Left renal cortex interstitium (tissue), 4 donors: ENCODE measurements at places on chromosomes 7 and 10.

DNA sequence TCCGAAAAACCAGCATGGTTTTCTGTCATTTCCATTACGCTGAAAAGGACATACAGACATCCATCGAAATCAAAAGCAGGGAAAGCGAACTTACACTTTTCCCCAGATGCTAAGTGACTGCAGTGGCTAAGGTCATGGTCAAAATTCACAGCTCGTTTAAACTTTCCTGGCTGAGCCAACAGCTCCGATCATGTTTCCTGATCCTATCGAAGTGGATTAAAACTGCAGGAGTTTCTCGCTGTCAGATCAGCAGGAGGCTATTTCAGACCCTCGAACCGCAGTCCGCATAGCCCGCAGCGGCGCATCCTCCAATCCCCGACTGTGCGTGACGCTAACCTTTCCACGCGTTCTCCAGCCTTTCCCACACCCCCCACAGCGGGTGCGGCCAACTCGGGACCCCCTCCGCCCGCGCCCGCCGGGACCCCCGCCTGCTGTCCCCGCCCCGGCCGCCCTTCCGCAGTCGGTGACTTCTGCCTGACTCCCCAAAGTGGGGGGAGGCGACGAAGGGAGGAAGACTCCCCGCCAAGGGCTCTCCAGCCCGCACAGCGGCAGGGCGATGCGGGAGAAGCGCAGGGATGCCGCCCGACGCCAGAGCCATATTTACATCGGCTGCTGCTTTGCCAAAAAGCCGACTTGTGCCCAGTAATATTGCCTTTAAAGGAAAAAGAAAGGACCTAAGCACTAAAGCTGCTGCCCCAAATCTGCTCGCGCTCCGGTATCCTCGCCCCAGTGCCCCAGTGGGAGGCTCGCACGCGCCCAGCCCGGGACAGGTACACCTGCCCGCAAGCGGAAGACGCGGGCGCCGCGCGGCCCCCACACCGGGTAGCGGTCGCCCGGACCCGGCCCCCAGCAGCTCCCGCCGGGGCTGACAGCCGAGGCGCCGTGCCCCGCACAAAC, 1.2 kb downstream of the PIP4K2A start:
- no peak for DNase-seq

DNA sequence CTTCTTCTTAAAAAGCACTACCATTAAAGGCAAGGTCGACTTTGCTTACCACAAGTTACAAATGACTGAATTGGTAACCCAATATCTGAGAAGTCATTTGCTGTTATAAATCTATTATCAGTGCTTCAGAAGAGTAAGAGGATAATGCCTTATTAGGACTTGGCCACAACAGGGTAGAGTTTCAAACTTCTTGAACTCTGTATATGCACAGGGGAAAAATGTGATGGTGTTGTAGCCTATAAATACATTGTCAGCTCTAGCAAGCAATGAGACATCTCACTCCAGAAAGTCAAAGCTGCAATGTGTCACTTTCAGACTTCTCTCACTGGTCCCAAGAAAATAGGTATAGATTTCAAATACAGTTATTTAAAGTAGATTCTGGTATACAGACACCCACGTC, 9.3 kb downstream of the TFEC start:
- DNase-seq: no peak

DNA sequence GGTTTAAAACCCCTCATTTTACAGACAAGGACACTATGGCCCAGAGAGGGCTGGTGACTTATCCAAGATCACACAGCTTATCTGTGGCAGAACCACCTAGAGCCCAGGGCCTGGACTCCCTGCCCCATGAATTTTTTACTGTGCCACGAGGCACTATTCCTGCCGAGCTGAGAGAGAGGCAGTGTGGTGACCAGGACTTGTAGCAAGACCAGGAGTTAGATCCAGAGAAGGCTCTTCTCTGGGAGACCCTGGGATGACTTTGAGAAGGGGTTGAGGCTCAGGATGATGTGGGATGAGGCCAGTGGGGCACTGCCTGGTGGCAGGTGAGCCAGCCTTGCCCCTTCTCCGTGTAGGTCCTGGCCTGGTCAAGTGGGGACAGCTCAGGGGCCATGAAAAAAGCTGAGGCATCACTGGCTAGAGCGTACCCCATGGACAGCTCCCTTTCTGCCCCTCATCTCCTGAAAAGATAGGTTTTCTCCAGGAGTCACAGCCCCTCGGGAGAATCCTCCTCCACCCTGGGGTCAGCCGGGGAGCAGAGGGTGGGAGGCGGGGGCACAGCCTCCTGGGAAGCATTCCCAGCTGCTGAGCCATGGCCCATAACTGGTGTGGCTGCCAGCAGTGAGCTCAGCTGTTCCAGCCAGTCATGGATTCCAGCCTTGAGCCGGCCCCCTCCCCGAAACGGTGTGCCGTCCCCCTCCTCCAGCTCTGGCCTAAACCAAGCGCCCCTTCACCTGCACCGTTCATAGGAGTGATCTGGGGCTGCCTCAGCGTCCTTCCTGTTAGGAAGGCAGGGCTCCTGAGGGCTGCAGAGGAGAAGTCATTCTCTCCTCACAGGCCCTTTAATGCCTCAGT, 5.8 kb downstream of the FLNC start:
- DNase-seq: no peak

DNA sequence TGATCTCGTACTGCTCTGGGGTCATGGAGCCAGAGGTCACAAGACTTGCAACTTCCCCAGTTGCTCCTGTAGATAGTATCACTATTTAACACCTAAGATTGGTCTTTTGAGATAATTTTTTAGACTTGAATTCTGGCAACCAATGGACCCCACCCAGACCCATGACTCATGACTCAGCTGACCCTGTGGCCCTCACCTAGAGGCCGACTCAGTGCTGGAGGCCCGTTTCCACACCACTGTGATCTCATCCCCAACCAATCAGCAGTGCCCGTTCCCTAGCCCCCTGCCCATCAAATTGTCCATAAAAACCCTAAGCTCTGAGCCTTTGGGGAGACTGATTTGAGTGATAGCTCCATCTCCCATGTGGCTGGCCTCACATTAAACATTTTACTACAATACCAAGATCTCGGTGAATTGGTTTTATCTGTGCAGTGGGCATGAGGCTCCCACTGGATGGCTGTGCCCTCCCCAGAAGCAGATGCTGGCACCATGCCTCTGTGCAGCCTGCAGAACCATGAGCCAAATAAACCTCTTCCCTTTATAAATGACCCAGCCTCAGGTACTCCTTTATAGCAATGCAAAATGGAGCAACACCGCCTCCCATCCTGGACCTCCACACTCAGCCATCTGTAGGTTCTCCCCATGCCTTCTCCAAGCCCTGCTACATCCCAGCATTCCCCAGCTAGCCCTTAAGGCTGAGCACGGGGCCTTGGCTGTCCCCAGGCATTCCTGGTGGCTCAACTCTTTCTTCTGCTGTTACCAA, 98.8 kb downstream of the PRKAG2 start:
- DNase-seq: no peak

DNA sequence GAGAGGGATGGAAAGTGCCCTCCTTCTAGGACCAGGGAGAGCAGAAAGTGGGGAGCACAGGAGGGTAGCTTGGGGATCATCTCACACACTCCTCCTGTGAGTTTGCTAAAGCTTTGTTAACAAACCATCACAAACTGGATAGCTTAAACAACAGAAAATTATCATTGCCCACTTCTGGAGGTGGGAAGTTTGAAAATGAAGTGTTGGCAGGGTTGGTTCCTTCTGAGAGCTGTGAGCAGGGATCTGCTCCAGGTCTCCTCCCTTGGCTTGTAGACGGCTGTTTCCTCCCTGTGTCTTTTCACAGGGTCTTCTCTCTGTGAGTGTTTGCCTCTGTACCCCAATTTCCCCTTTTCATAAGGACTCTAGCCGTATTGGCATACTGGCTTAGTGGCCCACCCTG, 32.0 kb upstream of the CXCL12 start:
- DNase-seq: no peak

GRCh38 chr7:156309016-156309620, 331.5 kb upstream of the RNF32 start:
- DNase-seq: no peak
